ENCODE measurements at places on chromosomes 4 and X.

GRCh38 chrX:10108288-10108687 is 48.5 kb upstream of the CLCN4 start:
- no peak for DNase-seq

GRCh38 chrX:148815218-148815961 is 315.0 kb downstream of the AFF2 start:
- no peak for DNase-seq

DNA sequence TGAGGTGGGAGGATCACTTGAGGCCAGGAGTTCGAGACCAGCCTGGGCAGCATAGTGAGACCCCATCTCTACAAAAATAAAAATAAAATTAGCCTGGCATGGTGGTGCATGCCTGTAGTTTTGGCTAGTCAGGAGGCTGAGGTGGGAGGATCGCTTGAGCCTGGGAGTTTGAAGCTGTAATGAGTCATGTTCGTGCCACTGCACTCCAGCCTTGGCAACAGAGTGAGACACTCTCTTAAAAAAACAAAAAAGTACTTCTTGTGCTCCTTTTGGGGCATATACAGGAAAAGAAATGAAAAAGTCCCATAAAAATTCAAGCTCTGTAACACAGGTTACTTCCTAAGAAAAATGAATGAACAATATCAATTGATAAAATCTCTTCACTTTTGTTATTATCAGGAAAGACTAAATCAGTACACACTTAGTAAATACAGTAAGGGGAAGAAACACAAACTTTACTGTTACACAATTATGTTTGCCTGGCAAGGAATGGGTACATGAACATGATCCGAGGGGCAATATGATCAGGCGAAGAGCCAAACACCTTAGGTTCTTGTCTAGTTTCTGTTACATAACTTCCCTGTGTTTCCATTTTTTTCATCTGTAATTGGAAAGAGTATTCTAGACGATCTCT is 46.9 kb downstream of the CCDC158 start:
- DNase-seq: no peak

- peak; percentile 6 for DNase-seq
These were observed 177.9 kb downstream of the AFAP1 start for GRCh38 chr4:7761720-7762119.

GRCh38 chr4:40316333-40316781 is 18.8 kb upstream of the CHRNA9 start:
- DNase-seq: no peak

- no peak for DNase-seq
These were observed 456.4 kb downstream of the DACH2 start for GRCh38 chrX:86604607-86605006.

DNA sequence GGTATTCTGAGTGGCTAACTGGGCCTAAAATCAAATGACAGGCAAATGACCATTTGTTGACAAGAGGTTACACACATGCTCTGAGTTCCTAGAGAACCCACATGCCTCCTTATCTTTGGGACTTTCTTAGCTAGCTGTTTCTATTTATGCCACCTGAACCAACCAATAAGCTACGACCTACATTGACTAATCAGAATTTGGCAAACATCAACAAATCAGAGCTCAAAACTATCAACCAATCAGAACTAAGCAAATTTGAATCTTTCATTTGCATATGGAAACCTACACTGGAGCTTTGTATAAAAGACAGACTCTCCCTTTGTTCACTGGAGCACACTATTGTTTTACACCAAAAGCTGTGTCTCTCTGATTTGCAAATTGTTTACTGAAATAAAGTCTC is 192.0 kb downstream of the CXXC4 start:
- DNase-seq: no peak

- no peak for DNase-seq
These were observed 43.0 kb downstream of the CCDC158 start for GRCh38 chr4:76377911-76378310.

DNA sequence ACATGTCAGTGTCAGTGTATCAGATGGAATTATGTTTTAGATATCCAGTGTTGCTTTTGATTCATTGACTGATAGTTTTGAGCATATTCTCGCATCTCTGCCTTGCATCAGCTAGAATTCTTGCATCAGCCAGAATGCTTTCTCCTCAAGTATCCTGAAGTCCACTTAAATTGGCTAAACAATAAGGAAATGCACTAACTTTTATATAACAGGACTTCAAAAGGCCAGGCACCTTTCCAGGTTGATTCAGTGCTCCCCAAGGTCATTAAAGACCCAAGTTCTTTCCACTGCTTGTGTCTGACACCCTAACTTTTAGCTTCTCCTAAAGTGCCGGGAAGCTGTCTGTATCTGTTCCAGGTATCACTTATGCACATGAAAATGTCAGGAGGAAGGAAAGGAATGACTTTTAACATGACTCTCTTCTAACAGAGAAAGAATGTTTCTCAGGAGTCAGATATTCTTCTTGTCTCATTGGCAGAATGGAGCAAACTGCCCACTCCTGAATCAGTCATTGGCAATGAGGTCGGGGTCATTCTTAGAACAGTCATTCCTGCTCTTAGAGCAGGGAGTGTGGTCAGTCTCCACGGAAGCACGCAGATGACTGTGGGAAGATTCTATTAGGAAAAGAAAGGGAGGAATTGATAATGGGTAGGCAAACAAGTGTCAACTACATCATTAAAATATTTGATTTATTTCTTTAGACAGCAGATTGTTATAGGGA is 92.9 kb upstream of the TLL1 start:
- no peak for DNase-seq

DNA sequence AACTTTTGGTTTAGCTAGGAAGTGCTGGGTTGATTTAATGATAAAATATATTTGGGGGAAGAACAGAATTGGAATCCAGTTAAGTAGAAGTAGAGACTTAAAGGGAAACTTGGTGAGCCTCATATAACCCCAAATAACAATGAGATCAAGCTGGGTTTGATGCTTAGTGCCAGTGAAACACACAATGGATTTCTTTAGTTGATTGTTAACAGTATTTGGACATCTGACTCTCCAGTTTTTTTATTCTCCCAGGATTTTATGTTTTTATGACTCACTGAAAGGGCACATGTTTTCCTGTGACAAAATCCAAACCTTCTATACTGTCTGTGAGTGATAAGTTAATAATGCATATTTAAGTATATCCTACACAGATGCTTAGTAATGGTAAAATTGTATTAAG is 2.7 kb upstream of the NEUROG2 start:
- no peak for DNase-seq

- DNase-seq: no peak
These were observed 17.8 kb upstream of the CXCL3 start for GRCh38 chr4:74056114-74056857.

- DNase-seq: no peak
These were observed 27.5 kb downstream of the TMEM47 start for GRCh38 chrX:34629572-34629971.

- DNase-seq: no peak
These were observed 5.7 kb upstream of the SLC25A6 start for GRCh38 chrX:1397441-1398270.

DNA sequence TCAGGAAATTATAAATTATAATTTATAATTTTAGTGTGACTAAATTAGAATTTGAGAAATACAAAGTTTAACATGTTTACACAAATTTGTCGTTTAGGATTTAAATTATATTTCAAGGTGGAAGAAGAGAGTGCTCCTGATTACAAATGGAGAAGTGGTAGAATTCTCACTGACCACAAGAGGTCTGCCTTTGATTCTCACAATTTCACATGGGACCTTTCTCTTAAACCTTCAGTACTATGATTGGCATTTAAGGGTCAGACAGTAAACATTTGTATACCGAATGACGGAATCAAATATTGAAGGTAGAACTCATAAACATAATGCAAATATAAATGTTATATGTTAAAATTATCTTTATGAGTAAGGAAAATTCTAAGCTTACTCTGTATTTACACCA is 171.7 kb downstream of the SLIT2 start:
- DNase-seq: no peak

- no peak for DNase-seq
These were observed 67.3 kb upstream of the RAPGEF2 start for GRCh38 chr4:159035570-159035969.

DNA sequence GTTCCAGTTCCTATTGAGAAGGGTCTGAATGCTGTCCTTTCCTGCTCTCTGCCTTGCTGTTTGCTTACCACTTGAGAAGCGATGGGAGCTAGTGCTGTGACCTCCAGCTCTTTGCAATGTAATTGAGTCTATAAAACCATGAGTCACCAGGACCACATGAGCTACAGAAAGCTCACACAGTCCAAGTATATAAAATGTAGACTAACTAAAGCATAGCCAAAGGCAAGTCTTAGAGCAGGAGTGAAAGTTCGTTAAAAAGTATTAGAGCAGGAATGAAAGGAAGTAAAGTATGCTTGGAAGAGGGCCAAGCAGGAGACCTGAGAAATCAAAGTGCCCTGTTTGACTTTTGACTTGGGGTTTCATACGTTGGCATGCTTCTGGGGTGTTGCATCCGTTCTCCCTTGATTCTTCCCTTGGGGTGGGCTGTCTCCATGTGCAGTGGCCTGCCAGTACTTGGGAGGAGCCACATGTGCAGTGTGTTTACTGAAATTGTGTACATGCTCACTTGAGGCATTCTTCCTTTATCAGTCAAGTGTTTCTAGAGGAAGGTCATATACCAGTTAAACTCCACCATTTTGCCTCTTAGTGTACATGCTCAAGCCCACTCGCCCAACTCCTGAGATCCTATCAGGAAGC is 71.3 kb upstream of the KIT start:
- DNase-seq: no peak

GRCh38 chr4:30836231-30836630 is 116.1 kb downstream of the PCDH7 start:
- DNase-seq: no peak

GRCh38 chr4:188624370-188624769 is 485.1 kb downstream of the TRIML1 start:
- no peak for DNase-seq

DNA sequence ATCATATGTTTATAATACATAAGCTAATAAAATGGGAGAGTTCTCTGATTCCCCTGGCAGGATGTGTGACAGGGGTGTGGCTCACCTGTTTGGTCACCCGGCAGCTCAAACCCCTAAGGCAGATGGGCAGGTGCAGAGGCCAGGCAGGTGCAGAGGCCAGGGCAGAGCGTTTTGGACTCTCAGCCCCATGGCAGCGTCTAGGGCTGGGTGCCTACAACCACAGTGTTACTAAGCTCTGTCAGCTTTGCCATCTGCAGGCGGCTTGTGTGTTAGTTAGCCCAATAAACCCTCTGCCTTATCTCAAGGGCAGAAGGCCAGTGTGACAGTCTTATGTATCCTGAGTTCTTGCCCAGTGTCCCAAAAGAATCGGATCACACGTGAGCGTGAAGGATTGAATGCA is 54.0 kb upstream of the UGT2B15 start:
- DNase-seq: no peak

DNA sequence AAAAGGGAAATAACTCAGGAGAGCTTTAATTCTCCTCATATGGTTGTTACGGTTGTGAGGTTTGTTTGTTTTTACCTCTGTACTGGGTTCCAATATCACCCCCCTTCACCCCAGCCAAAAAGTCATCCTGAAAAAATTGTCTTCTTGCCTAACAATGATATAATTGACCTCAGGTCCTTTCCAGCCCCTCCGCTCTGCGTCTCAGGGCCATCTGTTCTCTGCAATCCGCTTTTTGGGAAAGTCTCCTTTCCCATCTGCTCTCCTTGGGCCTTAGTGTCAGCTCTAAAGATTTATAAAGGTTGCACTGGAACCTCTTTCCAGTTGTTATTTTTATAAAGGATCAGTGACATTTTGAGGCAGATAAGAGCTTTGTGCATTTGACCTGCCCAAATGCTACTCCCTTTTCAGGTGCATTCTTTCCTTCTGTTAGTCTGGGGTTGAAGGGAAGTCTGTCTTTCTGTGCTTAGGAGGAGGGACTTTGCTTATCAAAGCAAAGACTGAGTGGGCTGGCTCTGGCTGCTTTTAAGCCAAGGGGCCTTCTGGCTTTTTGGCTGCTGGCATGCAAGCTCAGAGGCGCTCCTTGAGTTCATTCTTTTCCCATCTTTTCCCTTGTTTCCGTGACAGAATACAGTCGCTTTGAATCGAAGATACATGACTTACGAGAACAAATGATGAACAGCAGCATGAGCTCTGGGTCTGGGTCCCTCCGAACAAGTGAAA is 34.1 kb downstream of the DLG3 start:
- no peak for DNase-seq

GRCh38 chrX:103845165-103845653 is 13.2 kb upstream of the RAB9B start:
- peak; percentile 10 for DNase-seq

- DNase-seq: no peak
These were observed 234.8 kb downstream of the SCFD2 start for GRCh38 chr4:53130896-53131561.

DNA sequence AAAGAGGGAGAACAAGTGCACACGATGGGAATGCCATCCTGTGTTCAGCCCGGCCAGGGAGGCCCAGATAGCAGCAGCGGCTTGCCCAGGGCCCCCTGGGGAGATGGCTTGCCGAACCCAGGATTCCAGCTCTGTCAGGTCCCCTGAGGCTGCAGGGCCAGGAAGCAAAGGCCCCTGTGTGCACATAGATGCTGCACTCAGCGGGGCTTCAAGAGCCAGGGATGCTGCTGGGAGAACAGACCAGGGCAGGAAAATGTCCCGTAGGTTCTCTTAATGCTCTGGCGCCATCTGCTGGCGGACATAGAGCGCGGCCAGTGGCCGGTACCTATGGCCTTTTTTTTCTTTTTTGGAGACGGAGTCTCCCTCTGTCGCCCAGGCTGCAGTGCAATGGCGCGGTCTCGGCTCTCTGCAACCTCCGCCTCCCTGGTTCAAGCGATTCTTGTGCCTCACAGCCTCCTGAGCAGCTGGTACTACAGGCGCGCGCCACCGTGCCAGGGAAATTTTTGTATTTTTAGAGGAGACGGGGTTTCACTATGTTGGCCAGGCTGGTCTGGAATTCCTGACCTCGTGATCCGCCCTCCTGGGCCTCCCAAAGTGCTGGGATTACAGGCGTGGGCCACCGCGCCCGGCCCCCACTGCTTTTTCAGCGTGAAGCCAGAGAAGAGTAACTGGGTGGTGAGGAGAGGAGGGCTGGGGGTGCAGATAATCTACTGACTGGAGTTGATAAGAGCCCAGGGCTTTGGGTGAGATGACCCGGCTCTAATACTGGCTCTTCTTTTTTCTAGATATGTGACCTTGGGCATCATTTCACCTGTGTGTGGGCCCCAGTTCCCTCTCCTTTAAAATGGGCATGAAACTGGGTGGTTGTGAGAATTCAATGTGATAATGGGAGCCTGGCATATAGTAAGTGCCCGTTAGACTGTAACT is 22.5 kb downstream of the MED28 start:
- peak; percentile 17 for DNase-seq

GRCh38 chr4:96146686-96147085 is 306.8 kb downstream of the PDHA2 start:
- DNase-seq: no peak

DNA sequence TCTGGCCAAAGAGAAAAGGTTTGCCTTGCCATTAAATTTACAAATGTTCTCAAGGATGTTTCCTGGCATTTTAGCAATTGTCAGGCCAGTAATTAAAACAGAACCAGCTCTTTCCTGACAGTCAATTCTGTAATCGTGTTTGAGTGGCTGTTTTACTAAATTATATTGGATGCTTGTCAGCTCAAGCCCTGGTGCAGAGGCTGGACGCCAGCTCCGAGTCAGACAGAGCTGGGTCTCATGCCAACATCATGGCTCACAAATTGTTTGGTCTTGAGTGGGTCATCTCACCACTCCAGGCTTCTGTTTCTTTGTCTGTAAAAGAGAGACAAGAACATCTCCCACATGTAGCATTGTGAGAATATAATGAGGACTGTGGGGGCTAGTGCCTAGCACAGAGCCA is 190.3 kb upstream of the PSAPL1 start:
- no peak for DNase-seq

- no peak for DNase-seq
These were observed 172.7 kb downstream of the GPAT3 start for GRCh38 chr4:83708500-83709175.

- DNase-seq: no peak
These were observed 31.0 kb upstream of the TLR3 start for GRCh38 chr4:186037692-186038658.
